ENCODE measurements at places on chromosomes 2 and 18. TPM values are rescaled to one million over a fixed set of nuclear protein-coding genes. Genes with fewer than 3 reads are reported as not detected.

RAB27B gene
- 0.95 TPM for total RNA-seq

DNA sequence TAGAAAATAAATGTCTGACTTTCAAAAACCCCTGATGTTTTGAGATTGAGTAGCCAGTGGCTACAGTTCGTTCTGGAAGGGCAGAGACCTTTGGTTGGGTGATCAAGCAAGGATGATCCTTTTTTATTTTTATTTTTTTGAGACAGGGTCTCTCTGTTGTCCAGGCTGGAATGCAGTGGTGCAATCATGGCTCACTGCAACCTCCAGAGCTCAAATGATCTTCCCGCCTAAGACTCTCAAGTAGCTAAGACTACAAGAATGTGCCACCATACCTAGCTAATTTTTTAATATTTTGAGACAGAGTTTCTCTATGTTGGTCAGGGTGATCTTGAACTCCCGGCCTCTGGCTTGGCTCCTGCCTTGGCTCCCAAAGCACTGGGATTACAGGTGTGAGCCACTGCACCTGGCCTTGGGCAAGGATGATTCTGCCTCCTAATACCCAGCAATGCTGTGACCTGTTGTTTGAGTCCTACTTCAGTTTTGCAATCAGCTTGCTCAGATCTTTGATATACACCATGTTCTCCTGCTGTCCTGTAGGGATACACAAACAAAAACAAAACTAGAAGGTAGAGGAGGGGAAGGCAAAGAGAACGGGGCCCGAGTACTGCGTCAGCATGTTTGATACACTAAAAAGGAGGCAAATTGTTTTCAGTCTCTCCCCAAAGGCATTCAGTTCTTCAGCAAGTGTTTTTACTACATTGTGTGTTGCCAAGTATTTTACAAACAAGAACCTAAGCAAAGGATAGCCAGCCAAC lies 59.2 kb upstream of the LYPD6B start:
- DNase-seq: no peak

GRCh38 chr2:102187496-102188150 lies 800 bp downstream of the IL1RL2 start:
- DNase-seq: peak; percentile 15

- no peak for DNase-seq
These were observed 126.1 kb downstream of the GALNT1 start for GRCh38 chr18:35707674-35708073.

DNA sequence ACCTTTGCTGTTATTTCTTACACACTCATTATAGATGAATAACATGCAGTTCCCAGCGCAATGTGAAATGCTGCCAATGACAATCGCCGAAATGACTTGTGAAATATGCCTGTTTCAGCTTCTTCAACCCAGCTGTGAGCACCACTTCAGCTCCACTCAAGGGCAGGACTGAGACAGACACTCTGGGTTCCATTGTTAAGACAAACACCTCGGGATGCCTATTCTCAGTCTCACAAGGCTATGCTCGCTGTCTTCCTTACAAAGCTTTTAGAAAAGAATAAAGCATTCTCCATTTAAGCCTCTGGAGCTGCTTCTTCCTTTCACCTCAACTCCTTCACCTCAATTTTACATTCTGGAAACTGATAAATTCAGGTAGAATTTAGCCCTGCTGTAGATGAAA lies 4.2 kb downstream of the CBLN2 start:
- DNase-seq: no peak

COMMD1 gene
- total RNA-seq: 51.1 TPM

ARHGEF4 gene
- total RNA-seq: 6.5 TPM
